Mucosa of descending colon (tissue), 3 donors: ENCODE measurements at places on chromosomes 7 and 10. TPM values are rescaled to one million over a fixed set of nuclear protein-coding genes. Genes with fewer than 3 reads are reported as not detected.

PAX2 gene
- total RNA-seq: not detected

DNA sequence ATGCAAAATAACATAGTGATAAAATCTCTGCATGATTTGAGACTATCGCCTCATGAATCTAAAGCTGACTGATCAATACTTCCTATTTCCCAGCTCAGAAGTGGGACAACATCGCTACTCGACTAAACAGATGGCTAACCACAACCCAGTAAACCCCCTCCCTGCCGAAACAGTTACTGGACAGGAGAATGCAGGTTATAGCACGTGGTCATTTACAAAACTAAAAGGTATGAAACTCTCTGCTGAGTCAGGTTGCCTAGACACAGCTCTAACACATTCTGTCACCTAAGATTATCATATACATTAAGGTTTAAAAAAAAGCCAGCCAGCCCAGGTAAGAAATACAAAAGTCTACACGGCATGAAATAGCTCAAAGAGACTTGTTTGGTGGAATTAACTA lies 64.0 kb downstream of the CTBP2 start:
- DNase-seq: no peak

DNA sequence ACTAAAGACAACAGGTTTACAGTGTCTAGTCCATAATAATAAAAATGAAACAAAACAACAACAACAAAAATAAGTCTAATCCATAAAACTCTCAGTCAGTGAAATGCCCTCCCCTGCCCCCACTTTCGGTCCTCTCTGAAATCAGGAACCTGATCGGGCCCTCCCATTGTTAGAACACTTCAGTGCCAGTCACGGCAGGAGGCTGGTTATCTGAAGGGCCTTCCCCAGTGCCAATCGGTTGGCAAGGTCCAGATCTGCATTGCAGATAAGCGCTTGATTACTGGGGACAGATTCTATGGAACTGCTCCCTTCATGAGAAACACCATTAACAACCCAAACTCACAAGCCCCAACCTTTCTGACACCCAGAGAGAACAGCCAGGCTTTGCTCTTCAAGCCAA lies 72.2 kb upstream of the EEPD1 start:
- DNase-seq: no peak

DNA sequence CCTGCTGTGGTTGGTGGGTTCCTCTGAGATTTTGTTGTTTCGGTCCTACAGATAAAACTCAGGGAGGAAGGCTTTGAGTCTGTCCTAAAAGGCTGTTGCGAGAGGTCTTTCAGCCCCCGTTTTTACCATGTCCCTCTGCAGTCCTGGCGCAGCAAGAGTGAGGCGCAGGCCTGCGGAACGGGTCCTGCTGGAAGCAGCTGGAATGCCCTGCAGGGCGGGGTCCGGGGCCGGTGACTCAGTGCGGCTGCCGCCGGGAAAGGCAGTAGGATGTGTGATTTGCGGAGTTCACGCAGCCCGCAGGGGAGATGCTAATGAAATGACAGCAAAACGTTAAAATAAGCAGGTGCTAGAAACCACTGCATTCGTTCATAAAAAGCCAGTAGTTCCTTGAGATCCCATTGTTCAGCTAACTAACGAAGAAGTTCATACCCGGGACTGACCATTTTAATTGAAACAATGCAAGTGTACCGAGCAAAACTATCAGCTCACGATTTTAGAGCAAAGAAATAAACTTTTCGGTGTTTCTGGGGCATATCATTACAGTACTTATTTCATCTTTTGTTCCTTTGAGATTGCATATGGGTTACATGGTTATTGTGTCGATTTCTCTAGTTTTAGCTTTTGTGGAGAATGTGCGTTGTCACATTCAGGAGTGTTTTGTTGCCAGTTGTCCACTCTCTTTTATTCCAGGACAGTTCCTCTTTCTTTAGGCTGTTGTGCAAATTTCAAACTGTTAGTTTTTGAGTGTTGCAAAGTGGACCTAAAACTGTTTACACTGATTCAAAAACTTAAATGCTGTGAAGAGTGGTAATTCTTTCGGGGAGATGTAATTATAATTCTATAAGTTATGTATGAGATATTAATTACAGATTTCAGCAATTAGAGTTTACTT lies 783 bp downstream of the ANLN start:
- peak; percentile 88 for DNase-seq
